ENCODE measurements at places on chromosomes 5 and 9.

DNA sequence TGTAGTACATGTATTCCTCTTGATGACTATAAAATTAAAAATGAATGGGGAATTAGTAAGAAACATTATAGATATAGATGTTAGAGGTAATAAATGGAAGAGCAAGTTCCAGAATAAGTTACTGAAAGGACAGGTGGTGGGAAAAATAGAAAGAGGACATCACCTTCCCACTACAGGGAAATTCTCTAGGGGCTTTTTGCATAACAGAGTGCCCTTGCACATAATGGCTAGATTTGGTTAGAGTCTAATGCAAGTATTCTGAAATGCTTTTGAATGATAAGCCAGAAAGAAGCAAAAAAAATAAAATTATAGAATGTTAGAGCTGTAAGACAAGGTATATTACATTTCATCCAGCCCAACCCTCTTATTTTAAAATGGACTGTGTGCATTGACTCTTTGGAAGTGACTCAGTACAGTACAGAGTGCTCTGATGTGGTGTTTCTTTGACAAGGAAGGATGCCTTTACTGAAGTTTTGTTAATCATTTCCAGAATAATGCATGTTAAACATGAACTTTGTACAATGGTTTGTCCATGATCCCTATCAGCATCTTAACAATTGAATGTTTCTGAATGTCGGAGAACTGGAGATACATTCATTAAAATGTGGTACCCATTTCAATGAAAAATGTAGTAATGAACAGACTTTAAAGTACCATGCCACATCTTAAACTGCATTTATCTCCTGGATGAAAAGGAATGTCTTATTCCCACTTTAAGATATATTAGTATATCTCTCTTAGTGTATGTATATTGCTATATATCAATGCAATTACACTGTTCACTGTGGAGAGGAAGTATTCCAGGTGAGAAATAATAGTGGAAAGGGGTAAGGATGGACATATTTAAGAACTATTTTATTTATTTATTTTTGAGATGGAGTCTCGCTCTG, 391.1 kb downstream of the ADGRV1 start:
- no peak for DNase-seq

DNA sequence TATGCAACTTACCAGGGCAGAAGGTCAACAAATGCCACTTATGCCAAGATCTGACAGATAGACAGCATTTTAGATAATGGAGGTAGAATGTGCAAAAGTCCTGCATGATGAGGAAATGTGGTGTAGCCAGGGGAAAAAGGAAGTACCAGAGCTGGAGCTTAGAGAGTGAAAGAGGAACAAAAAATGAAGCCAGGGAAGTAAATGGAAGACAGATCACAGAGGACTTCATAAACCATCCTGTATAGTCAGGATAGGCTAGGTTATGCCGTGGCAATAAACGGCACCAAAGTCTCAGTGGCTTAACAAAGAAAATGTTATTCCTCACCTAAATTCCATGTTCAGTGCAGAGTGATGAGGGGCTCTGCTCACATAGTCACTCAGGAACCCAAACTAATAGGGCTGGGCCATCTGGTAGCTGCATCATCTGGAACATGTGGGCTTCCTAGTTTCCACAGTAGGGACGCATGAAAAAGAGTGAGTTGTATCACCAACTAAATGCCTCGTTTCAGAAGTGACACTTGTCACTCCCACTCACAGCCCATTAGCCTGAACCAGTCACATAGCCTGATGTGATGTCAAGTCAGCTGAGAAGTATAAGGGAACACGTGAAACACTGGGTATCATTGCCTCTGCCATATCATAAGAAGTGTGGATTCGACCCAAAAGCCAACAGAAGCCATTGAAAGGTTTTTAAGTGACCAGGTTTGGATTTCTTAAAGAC, 70.3 kb downstream of the SH3RF2 start:
- DNase-seq = no peak

- no peak for DNase-seq
Measured at GRCh38 chr5:79002374-79002773, 17.3 kb upstream of the ARSB start.

DNA sequence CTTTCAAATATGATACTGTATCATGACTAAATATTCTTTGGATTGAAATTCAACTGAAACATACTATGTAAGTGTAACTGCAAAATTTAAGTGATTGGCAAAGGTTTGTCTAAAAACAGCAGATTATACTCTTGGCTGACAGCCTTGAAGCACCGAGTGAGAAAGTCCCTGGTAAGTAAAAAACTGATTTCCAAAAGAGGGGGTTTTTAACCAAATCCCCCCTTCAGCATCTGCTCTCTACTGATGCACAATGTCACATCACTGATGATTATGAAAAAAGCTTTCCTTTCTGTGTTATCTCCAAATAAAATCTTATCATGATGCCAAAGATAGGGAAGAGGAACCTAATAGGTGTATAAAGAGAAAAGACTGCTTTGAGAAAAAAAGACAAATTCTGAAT, 141.0 kb downstream of the MEF2C start:
- DNase-seq = no peak
